ENCODE measurements at places on chromosomes 5 and 9.

DNA sequence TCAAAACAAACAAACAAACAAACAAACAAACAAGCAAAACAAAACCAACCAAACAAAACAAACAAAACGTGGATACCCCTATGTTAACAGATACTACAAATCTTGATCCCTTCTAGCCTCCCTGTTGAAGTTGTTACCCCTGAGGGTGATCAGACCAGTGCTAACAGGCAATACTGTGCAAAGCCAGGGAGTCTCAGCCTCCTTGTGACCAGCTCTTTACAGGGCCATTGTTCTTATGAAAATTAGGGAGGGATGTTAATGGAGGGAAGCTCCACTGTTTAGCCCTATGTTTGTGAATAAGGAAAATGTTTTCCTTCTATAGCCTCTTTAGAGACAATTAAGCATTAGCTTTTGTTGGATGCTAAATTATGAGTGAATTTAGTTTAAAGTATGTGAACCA, 1072.1 kb upstream of the WWC1 start:
- DNase-seq = no peak

DNA sequence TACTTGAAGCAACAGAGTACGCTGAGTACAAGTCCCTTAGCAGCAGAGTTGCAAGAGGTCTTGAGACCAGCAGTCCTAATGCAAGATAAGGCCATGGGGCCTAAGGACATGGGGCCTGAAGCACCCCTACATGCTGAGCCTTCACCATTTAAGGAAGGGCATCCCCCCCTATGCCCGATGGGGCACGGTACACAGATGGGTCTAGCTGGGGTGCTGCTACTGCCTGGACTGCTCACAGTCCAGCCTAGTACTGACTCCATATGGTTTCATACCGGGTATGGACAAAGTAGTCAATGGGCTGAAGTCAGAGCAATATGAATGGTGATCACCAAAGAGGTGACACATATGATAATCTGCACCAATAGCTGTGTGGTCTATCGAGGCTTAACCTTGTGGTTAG, 178.3 kb downstream of the PDE4D start:
- no peak for DNase-seq

GRCh38 chr9:114746591-114747346, 59.1 kb downstream of the TNFSF15 start:
- no peak for DNase-seq

DNA sequence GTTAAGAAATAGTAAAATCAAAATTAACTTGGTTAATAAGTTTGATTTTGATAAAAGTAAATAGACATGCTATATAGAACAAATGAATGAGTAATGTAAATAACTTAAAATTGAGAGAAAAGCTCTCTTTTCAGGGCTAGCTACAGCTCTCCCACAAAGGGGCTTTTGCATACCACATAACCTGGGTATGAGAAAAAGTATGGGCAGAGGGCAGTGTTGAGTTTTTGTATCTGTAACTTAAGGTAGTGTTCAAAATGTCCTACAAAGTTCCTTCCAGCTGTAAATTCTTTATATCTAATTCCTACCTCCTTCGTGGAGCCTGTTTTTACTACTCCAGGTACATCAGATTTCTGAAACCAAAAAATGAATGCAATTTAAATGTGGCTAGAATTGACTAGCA, 18.9 kb upstream of the TTC33 start:
- DNase-seq = no peak

DNA sequence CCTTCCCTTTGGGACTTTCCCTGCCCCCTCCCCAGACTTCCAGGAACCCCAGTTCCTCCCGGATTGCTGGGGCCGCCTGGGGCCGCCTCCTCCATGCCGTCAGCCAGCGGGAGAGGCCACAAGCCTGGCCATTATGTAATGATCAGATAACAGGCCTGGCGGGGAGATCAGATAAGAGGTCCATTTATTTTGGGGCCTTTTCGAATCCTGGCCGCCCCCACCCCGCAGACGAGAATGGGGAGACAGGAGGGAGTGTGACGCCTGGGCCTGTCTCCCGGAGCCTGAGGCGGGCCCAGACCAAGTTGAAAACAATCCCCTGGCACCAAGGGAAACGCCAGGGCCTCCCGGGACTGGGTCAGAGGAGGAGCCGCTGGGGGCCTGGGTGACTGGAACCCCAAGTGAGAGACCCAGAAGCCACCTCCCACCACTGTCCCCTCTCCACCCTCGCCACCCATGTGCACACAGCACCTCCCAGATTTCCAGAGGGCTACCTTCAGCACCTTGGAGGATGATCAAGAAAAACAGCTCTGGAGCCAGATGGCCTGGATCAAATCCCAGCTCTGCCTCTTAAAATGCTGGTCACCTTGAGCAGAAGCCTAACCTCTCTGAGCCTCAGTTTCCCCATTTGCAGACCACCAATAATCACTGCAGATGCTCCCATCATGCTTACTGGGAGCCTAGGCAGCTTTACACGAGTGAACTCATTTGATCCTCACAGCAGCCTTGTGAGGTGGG, 7.8 kb downstream of the ENG start:
- DNase-seq = no peak

- DNase-seq = peak; percentile 51
Observed at GRCh38 chr5:72518001-72518683, 10.9 kb upstream of the ZNF366 start.

All from stimulated activated naive B cell treated with anti-CD40 and anti-IgM and Interleukin-4, amounts not matched to agents 10 μg/mL and 1 μg/mL and 100 μg/mL, for 72 hours (primary cell).